Glomerular endothelial cell (primary cell): ENCODE measurements at places on chromosomes 13 and 19. TPM values are rescaled to one million over a fixed set of nuclear protein-coding genes. Genes with fewer than 3 reads are reported as not detected.

DNA sequence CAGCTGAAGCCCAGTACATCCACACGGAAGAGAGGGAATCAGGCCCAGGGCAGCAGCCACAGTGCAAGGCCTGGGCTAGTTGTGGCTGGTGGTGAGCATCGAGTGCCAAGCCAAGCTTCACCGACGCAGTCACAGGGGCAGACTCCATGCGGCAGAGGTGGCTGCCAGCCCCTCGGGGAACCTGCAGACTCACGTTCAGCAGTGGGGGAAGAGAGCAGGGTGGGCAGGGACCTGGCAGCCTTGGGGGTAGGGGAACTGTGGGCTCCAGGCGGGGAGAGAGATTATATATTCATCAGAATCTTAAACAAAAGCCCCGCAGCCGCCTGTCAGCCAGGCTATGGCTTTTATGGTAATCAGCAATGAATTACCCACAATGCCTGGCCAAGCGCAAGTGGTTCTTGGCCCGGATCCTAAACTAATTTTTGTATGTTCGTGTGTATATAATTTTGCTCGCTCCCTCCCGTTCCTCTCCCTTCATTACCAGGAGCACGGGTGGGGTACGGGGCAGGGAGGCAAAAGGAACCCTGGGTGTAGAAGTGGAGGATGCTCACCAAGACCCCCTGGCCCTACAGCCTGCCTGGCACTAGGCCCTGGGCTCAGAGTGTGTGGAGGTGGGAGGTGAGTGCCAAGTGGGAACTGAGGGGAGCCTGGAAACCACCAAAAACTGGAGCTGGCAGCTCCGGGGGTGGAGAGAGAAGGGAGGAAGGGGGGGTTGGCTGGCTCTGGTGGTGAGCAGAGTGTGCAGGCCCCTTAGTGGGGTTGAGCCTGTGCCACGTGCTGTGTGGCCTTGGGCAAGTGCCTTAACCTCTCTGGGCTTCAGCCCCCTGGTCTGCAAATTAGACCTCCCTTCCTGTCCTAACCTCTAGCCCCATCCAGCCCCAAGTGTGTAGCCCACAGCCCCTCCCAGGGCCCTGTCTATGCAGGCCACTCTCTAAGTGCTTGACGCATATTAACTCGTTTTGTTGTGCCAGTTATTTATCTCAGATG, 31.9 kb downstream of the PTPRS start:
- DNase-seq: no peak

- peak; percentile 7 for DNase-seq
Observed at GRCh38 chr13:60398907-60399589, 2.0 kb downstream of the TDRD3 start.

DNA sequence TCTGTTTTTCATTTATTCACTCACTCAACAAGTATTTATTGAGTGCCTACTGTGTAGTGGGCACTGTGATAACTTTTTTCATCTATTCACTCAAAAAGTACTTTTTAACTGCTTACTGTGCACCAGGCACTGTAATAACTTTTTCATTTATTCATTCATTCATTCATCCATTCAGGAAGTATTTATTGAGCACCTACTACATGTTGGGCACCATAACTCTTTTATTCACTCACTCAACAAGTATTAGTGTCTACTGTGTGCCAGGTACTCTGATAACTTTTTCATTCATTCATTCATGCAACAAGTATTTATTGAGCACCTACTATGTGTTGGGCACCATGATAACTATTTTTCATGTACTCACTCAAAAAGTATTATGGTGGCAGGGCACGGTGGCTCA, 6.9 kb downstream of the CIB3 start:
- DNase-seq: no peak

DNA sequence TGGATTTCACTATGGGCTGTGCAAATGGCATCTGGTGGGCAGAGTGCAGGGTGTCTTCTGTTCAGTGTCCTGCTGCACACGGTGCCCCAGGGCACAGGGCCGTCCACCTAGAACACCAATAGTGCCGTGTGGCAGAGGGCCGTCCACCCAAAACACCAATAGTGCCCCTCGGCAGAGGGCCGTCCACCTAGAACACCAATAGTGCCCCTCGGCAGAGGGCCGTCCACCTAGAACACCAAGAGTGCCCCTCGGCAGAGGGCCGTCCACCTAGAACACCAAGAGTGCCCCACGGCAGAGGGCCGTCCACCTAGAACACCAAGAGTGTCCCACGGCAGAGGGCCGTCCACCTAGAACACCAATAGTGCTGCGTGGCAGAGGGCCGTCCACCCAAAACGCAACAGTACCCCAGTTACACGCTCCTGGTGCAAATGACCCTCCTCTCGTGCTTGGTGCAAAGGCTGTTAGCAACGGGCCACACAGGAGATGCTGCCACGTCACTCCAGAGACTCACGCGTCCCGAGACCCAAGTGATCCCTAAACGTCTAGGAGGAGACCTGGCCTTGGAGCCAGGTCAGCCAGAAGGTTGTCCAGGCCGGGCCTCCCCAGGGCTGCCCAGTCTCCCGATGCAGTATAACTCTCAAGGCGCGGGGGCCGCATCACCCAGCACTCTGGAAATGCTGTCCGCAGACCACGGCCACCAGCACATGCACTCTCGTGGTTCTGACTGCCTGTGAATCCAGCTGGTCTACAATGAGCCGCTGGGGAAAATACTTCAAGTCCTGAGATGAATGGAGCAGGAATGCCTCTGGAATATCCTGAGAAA, 51.5 kb downstream of the RASA3 start:
- no peak for DNase-seq

- no peak for DNase-seq
Observed at GRCh38 chr19:16216744-16217670, 19.3 kb downstream of the AP1M1 start.

The HAUS8 gene
- total RNA-seq: 2.8 and 4.9 TPM in 2 replicates

DNA sequence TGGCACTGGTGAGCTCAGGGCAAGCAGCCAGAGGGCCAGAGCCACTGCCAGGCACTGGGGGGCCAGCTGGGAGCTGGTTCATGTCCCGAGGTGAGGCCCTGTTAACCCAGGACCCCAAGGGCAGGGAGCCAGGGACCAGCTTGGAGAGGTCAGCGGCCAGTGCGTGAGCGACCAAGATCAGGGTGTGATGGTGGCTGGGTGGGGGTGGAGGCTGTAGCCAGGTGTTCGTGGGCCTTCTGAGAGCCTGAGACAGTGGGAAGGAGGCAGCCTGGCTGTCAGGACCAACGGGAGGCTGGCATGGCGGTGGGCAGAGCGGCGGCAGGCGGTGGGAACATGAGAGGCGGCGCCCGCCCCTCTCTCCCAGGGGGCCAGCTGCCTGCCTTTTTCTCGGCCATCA, 8.1 kb upstream of the KPTN start:
- DNase-seq: no peak

DNA sequence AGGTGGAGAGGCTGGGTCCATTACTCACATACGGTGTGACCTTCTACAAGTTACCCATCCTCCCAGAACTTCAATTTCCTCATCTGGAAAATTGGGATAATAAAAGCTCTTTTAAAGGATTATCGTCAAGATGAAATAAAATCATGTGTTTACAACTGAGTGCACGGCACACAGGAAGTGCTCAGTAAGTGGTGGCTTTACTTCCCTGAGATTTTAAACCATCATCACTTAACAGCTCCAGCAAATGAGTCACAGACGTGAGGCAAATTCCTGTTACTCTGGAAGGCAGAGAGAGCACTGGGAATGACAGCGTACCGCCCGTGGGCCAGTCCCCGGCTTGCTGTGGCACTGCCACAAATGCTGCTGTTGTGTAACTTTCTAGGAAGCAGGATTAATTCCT, 64.1 kb downstream of the MRPL57 start:
- DNase-seq: no peak

The NLRP4 gene
- total RNA-seq: not detected in 2 replicates

- DNase-seq: no peak
Observed at GRCh38 chr13:28058866-28059613, 41.3 kb downstream of the FLT3 start.

- DNase-seq: peak; percentile 27
Observed at GRCh38 chr13:101520672-101521071, 68.2 kb downstream of the ITGBL1 start.

DNA sequence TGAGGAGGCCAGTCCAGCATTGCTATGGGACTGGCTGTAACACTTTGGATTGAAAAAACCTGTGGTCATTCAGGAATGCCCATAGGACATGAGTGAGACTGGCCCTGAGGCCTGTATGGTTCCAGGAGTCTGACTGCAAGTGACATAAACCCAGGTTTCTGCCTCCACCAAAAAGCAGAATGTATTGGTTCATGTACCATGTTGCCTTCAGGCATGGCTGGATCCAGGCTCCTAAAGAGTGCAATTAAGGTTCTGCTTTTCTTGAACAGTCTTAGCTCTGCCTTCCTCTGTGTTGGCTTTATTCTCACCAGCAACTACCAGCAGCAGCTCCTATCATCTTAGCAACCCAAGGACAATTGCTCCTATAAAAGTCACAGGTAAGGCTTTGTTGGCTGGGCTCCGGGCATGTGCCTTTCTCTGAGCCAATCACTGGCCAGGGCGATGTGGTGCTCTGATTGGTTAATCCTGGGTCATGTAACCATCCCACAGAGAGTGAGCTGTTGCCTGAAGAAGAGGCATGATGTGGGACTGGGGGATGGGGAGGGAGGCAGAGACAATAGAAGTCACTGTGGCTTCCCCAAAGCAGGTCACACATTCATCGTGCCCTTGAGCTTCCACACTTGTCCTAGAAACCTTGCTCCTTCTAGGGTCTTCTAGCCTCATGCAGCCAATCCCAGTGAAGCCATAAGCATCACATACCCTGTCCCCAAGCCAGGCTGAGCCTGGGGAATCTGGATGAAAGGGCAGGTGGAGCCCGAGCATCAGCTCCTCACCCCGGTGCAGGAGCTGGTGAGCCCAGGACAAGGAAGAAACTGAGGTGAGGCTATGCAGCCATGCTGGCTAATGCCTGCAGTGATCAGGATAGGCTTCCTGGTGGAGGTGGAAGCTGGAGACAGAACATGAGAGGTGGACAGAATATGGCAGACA, 123.9 kb downstream of the URI1 start:
- DNase-seq: no peak

- DNase-seq: no peak
Observed at GRCh38 chr19:50509366-50509765, 1.6 kb downstream of the JOSD2 start.

The GPR4 gene
- total RNA-seq: 12.6 and 14.8 TPM in 2 replicates

The GPR183 gene
- 0.10 and 0.58 TPM in 2 replicates for total RNA-seq

DNA sequence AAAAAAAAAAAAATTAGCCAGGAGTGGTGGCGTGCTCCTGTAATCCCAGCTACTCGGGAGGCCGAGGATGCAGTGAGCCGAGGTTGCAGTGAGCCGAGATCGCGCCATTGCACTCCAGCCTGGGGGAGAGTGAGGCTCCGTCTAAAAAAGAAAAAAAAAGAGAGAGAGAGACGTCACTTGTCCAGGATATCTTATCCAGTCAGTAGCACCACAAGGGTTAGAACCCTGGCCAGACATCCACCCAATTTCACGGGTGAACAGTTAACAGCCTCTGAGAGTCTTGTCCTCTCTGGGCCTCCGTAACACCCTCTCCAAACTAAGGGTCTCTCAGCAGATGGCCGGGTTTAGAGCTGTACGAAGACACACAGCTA, 917 bp upstream of the CLPTM1 start:
- DNase-seq: no peak

GRCh38 chr13:72025836-72026235, 158.8 kb upstream of the DACH1 start:
- DNase-seq: no peak

The MEF2B gene
- total RNA-seq: not detected in 2 replicates

DNA sequence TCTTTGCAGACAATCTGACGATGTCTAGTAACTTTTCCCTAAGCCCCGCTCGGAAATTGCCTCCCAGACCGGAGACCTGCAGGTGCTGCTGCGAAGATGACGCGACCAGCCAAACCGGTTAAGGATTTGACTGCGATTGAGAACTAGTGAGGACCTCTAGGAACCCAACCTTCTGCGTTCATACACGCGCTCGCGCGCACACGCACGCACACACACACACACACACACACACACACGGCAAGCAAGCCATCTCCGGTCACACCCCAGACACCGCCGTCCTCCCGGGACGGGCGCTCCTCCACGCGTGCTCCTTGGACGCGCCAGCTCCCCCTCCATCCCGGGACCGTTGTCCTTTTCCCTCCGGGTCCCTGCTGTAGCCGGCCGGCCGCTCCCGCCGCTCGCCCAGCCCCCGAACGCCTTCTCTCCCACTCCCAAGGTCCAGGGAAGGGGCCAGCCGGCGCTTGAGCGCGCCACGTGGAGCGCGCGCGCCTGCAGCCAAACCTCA, 1.2 kb downstream of the TBC1D4 start:
- DNase-seq: no peak

- DNase-seq: peak; percentile 94
Observed at GRCh38 chr19:9075064-9075949, 11.6 kb upstream of the OR1M1 start.

GRCh38 chr19:948842-949496, 23.1 kb downstream of the ARID3A start:
- DNase-seq: no peak

DNA sequence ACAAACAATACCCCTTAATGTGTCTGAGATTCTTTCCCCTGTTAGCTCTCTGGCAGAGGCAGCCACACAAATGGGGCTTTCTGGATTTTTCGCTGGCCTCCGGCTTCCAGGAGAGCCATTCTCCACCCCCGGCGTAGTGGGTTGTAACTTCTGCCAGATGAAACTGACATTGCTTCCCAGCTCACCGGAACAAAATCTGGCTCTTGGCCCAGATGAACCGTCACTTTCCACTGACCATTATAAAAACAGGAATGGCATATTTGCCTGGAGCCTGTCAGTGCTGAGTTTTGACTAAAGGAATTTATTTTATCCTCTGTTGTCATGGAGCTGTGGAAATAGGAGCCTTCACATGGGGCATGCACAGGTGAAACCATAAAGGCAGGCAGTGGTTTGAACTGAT, 120.6 kb upstream of the GPR12 start:
- DNase-seq: no peak

- DNase-seq: no peak
Observed at GRCh38 chr19:1106841-1107660, 3.3 kb downstream of the GPX4 start.

DNA sequence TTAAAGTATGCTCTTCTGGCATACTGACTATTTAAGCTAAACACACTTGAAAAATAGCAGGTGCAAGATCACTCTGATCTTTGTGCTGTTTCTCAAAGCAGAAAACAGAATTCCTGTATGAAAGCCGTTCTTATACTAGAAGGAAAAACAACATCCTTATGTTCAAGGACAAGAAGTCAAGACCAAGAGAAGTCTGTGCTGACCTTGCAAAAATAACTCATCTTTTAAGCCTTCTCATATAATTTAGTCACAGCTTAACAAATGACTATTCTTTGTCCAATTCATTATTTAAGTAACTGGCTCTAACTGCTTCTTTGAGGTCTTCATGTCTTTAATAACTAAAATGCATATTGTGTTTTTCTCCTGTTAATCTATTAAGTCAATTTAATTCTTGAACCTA, 2750.2 kb upstream of the PCDH20 start:
- DNase-seq: no peak

The PAK4 gene
- 26.4 and 36.6 TPM in 2 replicates for total RNA-seq

- peak; percentile 87 for DNase-seq
Observed at GRCh38 chr13:40149611-40150274, 494.3 kb downstream of the COG6 start.

The ERFL gene
- not detected in 2 replicates for total RNA-seq

DNA sequence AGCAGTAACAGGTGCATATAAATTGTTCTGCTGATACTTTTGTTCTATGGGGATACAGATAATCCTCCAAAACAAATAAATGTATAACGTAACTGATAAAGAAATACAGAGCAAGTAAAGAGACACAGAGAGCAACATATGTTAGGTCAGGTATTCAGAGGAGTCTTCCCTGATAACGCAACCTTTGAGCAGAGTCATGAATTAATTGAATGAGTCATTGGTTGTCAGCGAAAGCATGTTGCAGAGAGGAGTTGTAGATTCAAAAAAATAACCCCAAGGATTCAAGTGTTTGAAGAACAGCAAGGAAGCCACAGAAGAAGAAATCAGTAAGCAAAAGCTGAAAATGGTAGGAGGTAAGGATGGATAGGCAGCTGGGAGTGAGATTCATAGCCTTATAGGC, 245.2 kb downstream of the TBC1D4 start:
- DNase-seq: no peak
